Renal pelvis (tissue), 12 donors: ENCODE measurements at places on chromosomes 12 and 14.

- peak; percentile 42 for DNase-seq
Observed at GRCh38 chr12:43836475-43836989, 651 bp downstream of the TMEM117 start.

GRCh38 chr14:87203346-87203745 is 789.6 kb downstream of the GALC start:
- DNase-seq, result no peak

GRCh38 chr14:51744372-51745130 is 92.8 kb downstream of the FRMD6 start:
- DNase-seq, result no peak

- DNase-seq, result no peak
Observed at GRCh38 chr12:102195826-102196225, 1.8 kb downstream of the PMCH start.

GRCh38 chr14:76950055-76951020 is 78.2 kb downstream of the IRF2BPL start:
- DNase-seq, result no peak

GRCh38 chr14:105859717-105860614 is 333.6 kb downstream of the TMEM121 start:
- no peak for DNase-seq
